ENCODE measurements at places on chromosomes 7 and 10.

DNA sequence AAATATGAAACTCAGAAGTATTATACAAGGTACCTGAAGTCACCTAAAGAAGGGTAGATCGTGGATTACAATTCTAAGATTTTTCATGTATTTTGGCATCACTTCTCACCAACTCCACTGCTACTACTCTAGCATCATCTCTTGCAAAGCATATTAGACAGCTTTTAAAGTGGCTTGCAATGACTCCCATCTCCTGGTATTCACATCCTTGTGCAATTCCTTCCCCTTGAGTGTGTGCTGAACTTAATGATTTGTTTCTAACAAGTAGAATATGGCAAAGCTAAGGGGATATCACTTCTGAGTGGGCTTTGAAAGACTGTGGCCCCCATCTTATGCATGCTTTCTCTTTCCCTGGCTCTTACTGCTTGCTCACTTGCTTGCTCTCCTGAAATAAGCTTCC lies 280.2 kb downstream of the SNX13 start:
- H3K36me3 ChIP-seq = no peaks in the 10 kb centered on the region
- no peak overlapping the region for H3K27ac ChIP-seq
- no peak for DNase-seq
- no peak overlapping the region for H3K4me3 ChIP-seq
- H3K27me3 ChIP-seq = no peaks in the 10 kb centered on the region

GRCh38 chr7:96212474-96212873 lies 109.4 kb downstream of the SLC25A13 start:
- H3K27me3 ChIP-seq = no peaks in the 10 kb centered on the region
- no peaks in the 10 kb centered on the region for H3K4me1 ChIP-seq
- no peak overlapping the region for H3K27ac ChIP-seq
- no peaks in the 10 kb centered on the region for H3K36me3 ChIP-seq
- H3K4me3 ChIP-seq = no peak overlapping the region

DNA sequence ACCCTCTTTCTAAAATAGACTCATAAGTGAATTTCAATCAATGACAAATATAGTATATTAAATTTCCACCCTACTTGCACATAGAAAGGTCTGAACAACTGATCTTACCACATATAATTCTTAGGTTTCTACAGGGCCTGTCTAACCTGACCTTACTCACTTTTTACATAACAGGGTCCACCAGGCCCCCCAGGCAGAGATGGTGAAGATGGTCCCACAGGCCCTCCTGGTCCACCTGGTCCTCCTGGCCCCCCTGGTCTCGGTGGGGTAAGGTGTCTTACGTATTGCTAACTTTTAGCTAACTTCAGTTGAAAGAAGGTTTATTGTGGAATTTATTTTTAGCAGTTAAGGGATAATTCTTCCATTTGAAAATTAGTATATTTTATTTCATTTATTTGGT lies 5.3 kb downstream of the COL1A2 start:
- no peaks in the 10 kb centered on the region for H3K4me1 ChIP-seq
- H3K4me3 ChIP-seq = no peak overlapping the region
- H3K36me3 ChIP-seq = no peaks in the 10 kb centered on the region
- H3K27me3 ChIP-seq = no peaks in the 10 kb centered on the region
- no peak for DNase-seq
- no peak overlapping the region for H3K27ac ChIP-seq

DNA sequence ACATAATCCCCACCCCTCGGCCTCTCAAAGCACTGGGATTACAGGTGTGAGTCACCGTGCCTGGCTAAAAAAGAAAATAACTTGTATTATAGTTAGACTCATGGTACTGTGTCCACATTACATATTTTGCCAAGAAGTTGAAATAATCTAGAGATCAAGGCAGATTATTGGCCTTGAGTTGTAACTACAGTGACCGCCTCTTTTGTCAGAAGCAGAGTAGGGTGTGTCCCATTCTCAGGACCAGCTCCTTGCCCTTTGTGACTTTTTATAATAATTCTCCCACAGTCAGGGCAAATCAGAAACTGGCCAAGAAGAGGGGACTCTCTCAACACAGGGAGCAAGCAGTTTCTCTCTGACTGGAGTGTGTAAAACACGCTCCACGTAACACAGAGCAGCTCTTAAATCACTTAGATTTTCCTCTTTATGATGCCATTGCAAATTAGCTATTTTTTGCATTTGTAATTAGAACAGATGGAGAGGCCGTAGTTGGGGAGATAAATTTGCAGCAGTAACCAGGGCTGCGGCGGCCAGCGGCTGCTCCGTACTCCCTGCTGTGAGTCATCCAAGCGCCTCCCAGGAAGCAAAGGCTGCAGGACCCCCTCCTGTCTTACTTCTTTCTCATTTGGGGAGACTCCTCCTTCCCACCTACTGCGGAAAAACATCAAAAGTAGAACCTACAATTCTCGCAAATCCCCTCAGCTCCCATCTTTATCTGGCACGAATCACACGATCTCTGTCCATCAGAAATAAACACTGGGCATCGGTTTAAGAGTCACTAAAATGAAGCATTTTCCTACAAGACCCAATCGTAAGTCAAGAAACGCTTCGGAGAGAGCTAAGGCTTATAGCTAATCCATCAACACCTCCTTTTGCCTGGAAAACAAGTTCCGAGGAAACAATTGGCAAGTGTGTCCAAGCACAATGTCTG lies 32.1 kb upstream of the MSRB2 start:
- H3K4me3 ChIP-seq = no peak overlapping the region
- peaks cover 4% of the 10 kb centered on the region for H3K4me1 ChIP-seq
- H3K27me3 ChIP-seq = no peaks in the 10 kb centered on the region
- no peaks in the 10 kb centered on the region for H3K36me3 ChIP-seq
- DNase-seq = no peak

GRCh38 chr10:28714401-28715053 lies 37.2 kb downstream of the BAMBI start:
- H3K4me3 ChIP-seq = no peak overlapping the region
- no peak for DNase-seq
- no peaks in the 10 kb centered on the region for H3K27me3 ChIP-seq
- H3K4me1 ChIP-seq = no peaks in the 10 kb centered on the region

- H3K27ac ChIP-seq = no peak overlapping the region
- H3K4me1 ChIP-seq = no peaks in the 10 kb centered on the region
- H3K4me3 ChIP-seq = no peak overlapping the region
- no peak for DNase-seq
Observed at GRCh38 chr7:15837306-15837950, 150.9 kb upstream of the MEOX2 start.

- no peaks in the 10 kb centered on the region for H3K27me3 ChIP-seq
- DNase-seq = no peak
- H3K4me3 ChIP-seq = no peak overlapping the region
- no peak overlapping the region for H3K27ac ChIP-seq
- no peaks in the 10 kb centered on the region for H3K4me1 ChIP-seq
Observed at GRCh38 chr10:122768389-122768745, 68.7 kb upstream of the C10orf120 start.

- DNase-seq = no peak
- no peak overlapping the region for H3K27ac ChIP-seq
- no peak overlapping the region for H3K4me3 ChIP-seq
- H3K27me3 ChIP-seq = no peaks in the 10 kb centered on the region
- H3K4me1 ChIP-seq = no peaks in the 10 kb centered on the region
Observed at GRCh38 chr7:159068893-159069448, 75.7 kb downstream of the VIPR2 start.

GRCh38 chr10:22658745-22659410 lies 55.5 kb downstream of the PIP4K2A start:
- H3K36me3 ChIP-seq = no peaks in the 10 kb centered on the region
- H3K27ac ChIP-seq = peak overlapping the region; percentile 79
- no peaks in the 10 kb centered on the region for H3K27me3 ChIP-seq
- no peak for DNase-seq
- no peak overlapping the region for H3K4me3 ChIP-seq

DNA sequence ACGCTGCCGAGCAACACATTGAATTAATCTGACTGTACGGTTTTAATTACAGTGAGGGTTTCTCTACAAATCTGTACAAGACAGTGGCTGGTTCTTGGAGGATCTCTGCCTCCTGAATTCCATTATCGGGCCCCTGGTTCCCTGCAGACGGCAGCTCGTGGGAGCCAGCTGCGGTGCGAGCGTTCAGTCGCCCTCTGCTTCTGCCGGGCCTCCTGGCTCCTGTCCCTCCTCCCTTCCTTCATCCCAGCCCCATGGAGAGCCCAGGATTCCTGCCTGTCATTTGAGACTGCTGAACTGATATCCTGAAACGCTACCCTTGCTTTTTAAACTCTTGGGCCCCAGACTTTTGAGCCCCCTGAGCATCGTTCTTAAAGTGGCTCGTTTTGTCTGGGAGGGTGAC lies 6.6 kb upstream of the DLX6 start:
- no peaks in the 10 kb centered on the region for H3K36me3 ChIP-seq
- no peaks in the 10 kb centered on the region for H3K4me1 ChIP-seq
- H3K27me3 ChIP-seq = peaks cover 43% of the 10 kb centered on the region
- H3K27ac ChIP-seq = no peak overlapping the region
- H3K4me3 ChIP-seq = no peak overlapping the region

GRCh38 chr10:14742815-14743214 lies 31.9 kb downstream of the FAM107B start:
- H3K27ac ChIP-seq = no peak overlapping the region
- no peak overlapping the region for H3K4me3 ChIP-seq
- H3K4me1 ChIP-seq = no peaks in the 10 kb centered on the region
- no peak for DNase-seq
- H3K27me3 ChIP-seq = no peaks in the 10 kb centered on the region

- H3K4me1 ChIP-seq = no peaks in the 10 kb centered on the region
- DNase-seq = no peak
- no peak overlapping the region for H3K27ac ChIP-seq
Observed at GRCh38 chr10:55397777-55398496, 596.9 kb upstream of the PCDH15 start.

DNA sequence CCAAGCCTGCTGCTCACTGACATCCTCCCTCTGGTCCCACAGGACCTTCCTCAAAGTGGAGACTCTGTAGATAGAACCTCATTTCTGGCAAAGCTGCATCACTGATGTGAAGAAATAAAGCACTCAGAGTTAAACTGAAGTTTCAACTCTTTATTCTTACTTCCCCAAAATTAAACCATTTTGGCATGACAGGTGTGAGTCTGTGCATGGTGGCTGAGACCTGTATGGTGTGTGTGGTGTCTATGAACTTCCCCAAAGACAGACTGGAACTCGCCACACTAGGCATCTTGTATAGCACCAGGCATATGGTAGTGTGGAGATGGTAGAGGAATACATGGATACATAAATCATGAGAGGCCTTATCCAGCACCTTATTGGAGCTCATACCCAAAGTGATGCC lies 6.6 kb upstream of the WDFY4 start:
- H3K4me1 ChIP-seq = no peaks in the 10 kb centered on the region
- H3K27me3 ChIP-seq = no peaks in the 10 kb centered on the region
- no peaks in the 10 kb centered on the region for H3K36me3 ChIP-seq

DNA sequence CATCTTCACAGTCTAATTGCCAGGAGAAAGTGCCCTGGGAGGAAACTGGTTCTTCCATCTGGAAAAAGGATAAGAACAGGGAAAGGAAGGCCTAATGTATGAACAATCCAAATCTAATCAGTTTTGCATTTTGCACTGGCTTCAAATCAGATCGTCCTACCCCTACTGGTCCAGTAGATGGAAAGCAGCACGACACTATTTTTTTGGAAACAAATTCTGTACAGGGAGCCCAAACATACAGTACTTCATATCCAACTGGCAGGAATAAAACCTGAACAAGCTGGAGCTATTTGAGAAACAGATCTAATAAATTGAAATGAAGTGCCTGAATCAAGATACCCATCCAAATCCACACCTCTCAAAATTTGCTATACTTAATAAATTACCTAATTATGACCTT lies 36.5 kb downstream of the ETV1 start:
- no peak for DNase-seq
- no peaks in the 10 kb centered on the region for H3K27me3 ChIP-seq
- no peak overlapping the region for H3K27ac ChIP-seq
- H3K4me3 ChIP-seq = no peak overlapping the region
- H3K4me1 ChIP-seq = peaks cover 2% of the 10 kb centered on the region

GRCh38 chr7:38660427-38661099 lies 29.4 kb upstream of the AMPH start:
- H3K4me1 ChIP-seq = no peaks in the 10 kb centered on the region
- DNase-seq = no peak
- H3K27me3 ChIP-seq = no peaks in the 10 kb centered on the region
- H3K27ac ChIP-seq = no peak overlapping the region

DNA sequence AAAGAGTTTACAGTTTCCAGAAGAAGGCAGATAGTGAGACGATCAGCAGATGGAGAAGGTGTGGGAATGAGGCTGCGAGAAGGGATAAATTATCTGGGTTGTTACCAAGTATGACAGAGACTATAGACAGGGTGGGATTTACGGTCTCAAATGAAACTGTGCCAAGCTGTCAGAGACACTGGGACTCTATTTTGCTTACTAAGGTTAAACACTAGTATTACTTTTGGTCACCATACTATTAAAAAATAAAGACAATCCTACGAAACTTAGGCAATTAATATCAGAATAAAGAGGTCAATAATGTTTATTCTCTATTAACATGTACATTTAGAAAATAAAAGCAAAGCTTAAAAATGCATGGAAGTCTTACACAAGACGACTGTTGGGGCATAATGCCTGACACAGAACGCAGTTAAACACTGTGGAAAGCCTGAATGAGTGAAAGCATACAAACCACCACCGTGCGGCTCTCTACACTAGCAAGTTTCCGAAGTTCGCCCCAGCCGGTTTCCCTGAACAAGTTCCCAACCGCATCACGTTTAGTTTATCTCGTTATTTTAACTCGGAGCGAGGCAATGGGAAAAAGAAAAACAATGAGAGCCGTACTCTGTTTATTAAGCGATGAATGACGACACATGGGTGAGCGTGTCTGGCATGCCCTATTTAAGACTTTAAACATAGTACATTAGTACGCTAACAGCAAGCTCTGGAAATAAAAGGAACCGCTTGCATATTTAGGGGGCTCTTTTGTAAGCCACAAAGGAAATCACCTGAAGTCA lies 909 bp upstream of the CC2D2B start:
- no peaks in the 10 kb centered on the region for H3K27me3 ChIP-seq
- peaks cover 8% of the 10 kb centered on the region for H3K4me1 ChIP-seq
- H3K27ac ChIP-seq = peak overlapping the region; percentile 82
- no peaks in the 10 kb centered on the region for H3K36me3 ChIP-seq
- DNase-seq = peak; percentile 60
- H3K4me3 ChIP-seq = peak overlapping the region; percentile 80

GRCh38 chr10:102870221-102870620 lies 951 bp downstream of the AS3MT start:
- DNase-seq = no peak
- no peak overlapping the region for H3K27ac ChIP-seq
- no peak overlapping the region for H3K4me3 ChIP-seq
- H3K4me1 ChIP-seq = peaks cover 6% of the 10 kb centered on the region

GRCh38 chr10:9227679-9228365 lies 1173.3 kb downstream of the GATA3 start:
- H3K4me3 ChIP-seq = no peak overlapping the region
- H3K27me3 ChIP-seq = no peaks in the 10 kb centered on the region
- no peaks in the 10 kb centered on the region for H3K36me3 ChIP-seq
- peaks cover 6% of the 10 kb centered on the region for H3K4me1 ChIP-seq
- no peak for DNase-seq

- H3K36me3 ChIP-seq = no peaks in the 10 kb centered on the region
- peak overlapping the region; percentile 80 for H3K27ac ChIP-seq
- peak; percentile 47 for DNase-seq
- peak overlapping the region; percentile 78 for H3K4me3 ChIP-seq
Observed at GRCh38 chr10:34814223-34814912, 728 bp downstream of the PARD3 start.

All from thyroid gland (tissue), 4 donors.